Activated naive CD8-positive, alpha-beta T cell treated with anti-CD3 and anti-CD28 coated beads for 36 hours (primary cell): ENCODE measurements at places on chromosomes 16 and 17.
A peak's percentile ranks its signal among the peaks of the same experiment; 100 is the strongest.

GRCh38 chr17:40099619-40100418 is 570 bp downstream of the NR1D1 start:
- DNase-seq, result no peak

DNA sequence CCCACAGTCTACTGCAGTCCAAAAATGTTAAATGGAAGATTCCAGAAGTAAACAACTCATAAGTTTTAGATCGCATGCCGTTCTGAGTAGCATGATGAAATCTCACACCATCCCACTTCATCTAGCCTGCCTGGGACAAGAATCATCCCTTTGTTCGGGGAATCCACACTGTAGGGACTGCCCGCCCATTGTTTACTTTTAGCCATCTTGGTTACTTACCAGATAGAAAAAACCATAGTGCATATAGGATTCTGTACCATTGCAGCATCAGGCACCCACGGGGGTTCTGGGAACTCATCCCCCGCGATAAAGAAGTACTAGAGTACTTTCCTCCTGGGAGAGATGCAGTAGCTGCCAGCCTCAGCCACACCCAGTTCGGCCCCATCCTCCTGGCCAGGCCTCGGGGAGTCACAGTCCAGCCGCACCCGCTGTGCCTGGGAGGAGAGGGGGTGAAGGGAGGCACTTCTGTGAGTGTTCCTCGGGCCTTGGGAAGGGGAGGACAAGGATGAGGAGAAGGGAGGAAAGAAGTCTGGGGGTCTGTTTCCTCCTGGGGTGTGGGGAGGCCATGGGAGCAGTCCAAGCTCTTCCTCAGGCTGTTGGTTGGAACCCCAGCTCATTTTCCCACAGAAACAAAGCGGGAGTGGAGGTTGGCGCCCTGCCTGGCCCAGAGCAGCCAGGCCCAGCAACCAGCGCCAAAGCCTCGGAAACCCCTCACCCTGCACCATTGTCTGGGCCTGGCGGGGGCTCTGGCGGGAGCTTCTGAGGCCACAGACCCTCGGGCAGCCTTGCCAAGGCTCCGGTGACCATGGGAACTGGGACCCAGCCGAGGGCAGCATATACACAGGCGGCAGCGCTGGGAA is 8.9 kb downstream of the TRIM47 start:
- DNase-seq, result no peak

- peak; percentile 3 for DNase-seq
These were observed 46.4 kb downstream of the SLC47A1 start for GRCh38 chr17:19579867-19580565.

DNA sequence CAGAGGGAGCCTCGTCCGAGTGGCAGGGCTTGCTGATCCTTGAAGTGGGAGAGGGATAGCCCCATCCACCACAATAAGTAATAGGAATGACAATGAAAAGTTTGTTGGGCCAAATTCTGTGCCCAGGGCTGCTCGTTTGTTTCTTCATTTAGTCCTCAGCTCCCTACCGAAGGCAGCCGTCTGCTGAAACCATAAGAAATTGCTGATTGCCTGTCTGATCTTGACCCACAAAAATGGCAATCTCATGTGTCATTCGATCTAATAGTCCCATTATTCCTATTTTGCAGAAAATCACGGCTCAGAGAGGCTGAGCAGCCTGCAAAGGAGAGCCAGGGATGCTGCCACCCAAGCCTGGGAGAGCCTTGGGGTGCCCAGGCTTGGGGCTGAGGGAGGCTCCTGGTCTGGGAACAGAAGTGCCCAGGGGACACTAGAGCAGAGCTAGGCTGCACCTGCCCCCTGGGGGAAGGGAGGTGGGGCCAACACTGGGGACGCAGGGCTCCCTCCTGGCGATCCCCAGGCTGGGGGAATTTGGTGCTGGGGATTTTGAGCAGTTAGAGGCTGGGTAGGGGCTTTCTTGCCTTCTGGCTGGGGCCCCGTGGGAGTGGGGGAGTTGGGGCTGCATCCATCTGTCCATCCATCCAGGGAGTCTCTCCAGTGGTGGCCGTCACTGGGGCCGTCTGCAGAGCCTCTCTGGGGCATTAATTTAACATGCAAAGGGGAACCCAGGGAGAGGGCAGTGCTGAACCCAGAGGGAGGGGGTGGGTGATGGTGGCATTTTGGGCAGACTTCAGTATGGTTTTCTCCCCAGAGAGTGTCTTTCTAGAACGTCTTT is 53.5 kb downstream of the SOCS1 start:
- DNase-seq, result no peak

DNA sequence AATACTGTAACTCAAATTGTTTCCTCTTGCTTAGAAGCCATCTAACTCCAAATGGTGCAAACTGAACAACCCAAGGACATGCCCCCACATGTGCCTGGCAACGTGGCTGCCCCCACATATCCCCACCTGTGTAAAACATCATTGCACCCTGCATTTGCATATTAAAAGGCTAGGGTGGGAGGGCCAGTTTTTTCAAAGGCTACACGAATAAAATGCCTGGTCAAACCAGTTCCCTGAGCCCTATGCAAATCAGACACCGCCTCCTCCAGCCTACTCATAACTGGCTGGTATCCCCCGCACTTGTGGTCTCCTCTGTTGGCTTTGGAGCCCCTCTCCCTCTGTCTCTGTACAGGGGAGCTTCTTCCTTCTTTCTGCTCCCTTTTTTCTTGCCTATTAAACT is 26.7 kb downstream of the C16orf54 start:
- no peak for DNase-seq

DNA sequence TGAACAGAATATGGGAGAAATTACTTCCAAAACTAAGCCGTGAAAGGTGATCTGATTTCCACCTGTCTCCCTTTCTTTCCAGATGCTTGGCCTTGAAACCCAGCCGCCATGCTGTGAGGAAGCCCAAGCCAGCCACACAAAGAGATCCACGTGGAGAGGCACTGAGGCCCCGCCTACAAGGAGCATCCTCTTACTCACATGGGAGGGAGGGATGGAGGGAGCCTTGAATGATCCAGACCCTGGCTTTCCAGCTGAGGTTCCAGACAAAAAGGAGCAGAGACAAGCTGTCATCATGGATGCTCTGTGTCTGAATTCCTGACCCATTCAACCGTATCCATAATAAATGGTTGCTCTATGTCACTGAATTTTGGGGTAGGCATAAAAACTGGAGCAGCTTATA is 48.9 kb upstream of the HAPSTR1 start:
- no peak for DNase-seq

GRCh38 chr16:83689385-83689831 is 118.4 kb upstream of the HSBP1 start:
- no peak for DNase-seq

DNA sequence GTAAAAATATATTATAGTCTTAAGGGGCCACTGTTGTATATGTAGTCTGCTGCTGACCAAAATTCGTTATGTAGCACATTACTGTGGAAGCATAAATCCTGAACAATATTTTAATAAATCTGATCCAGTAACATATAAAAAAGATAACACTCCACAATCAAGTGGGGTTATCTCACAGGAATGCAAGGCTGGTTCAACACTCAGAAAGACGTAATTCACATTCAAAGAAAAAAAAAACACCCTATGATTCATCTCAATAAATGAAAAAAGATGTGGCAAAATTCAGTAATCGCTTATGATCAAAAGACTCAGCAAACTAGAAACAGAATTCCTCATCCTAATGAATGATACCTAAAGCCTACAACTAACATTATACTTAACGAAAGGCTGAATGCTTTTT is 47.8 kb downstream of the CREBBP start:
- no peak for DNase-seq

GRCh38 chr16:56600398-56600999 is 7.9 kb upstream of the MT2A start:
- no peak for DNase-seq

GRCh38 chr17:40014375-40014980 is 762 bp upstream of the CSF3 start:
- DNase-seq, result no peak

GRCh38 chr17:27896701-27897100 is 3.5 kb upstream of the LYRM9 start:
- DNase-seq, result no peak

GRCh38 chr17:6366221-6366666 is 68.7 kb downstream of the AIPL1 start:
- DNase-seq, result no peak

- DNase-seq, result peak; percentile 30
These were observed 114.8 kb upstream of the NOL11 start for GRCh38 chr17:67602974-67603373.

DNA sequence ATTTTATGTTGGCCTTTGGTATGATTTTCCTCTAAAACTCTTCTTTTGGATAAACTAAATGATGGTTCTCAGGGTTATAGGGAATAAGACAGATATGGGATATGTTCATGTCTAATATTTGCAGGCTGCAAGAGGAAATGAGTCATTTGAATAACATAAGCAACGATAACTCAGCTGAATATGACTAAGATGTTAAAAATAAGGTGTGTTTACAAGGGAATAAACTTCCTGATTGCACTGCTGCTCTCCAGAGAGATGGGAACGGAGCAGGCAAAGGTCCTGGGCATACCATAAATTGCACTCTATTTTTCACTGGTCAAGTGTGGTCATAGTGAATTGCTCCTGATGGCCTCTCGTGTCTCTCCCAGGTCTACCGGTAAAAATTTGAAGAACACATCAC is 666.2 kb downstream of the TOX3 start:
- no peak for DNase-seq

DNA sequence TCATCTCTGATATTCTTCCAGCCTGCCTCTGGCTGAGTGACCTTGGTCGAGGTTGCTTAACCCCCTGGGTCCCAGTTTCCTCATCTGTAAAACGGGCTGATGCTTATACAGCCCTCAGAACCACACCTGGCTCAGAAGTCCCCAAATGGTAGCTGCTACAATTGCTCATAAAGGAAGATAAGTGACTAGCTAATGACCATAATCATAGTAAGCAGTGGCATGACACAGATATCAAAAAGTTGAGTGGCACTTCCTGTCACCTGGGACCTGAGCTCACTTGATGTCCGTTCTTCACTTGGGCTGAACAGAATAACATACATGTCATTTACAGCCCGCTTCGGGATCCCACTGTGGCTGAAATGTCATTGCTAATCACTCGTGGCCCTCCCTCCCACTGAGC is 1.8 kb downstream of the MGRN1 start:
- DNase-seq, result no peak

- no peak for DNase-seq
These were observed 35.4 kb downstream of the NXPH3 start for GRCh38 chr17:49610883-49611584.

GRCh38 chr16:13793841-13794409 is 126.0 kb upstream of the ERCC4 start:
- no peak for DNase-seq

GRCh38 chr16:69861292-69862030 is 89.7 kb upstream of the CLEC18A start:
- no peak for DNase-seq

DNA sequence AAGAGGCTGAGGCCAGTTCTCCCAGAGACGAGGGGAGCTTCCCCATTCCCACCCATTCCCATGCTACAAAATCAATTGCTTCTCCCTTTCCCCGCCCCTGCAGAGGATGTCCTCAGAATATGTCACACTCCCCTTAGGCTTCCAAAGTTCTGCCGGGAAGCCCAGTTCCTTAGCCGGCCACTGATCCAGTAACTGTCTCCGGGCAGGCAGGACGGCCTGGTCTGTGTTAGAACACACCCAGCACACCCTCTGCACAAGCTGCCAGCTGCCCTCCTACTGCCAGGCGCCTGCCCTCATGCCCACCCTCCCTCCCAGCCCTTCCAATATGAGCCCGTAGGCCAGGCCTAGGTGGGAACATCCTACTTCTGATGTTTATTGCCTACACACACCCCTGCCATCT is 31.1 kb downstream of the SGSM2 start:
- no peak for DNase-seq

DNA sequence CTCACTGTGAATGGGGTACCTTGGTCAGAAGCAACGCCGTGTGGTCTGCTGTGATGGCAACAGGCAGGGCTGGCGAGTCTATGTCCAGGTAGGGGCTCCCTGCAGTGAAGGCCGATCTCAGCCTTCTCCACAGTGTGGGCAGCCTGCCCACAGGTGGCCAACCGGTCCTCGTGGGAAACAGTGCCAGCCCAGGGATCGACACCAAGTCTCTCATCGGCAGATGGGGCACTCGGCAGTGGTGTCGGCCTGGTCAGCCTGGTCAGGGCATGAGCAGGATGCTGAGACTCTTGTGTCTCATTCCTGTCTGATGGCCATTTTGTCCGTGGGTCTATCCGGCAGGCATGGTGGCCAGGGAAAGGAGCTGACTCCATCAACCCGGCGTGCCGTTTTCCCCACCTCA is 92.2 kb downstream of the TNFRSF13B start:
- no peak for DNase-seq

DNA sequence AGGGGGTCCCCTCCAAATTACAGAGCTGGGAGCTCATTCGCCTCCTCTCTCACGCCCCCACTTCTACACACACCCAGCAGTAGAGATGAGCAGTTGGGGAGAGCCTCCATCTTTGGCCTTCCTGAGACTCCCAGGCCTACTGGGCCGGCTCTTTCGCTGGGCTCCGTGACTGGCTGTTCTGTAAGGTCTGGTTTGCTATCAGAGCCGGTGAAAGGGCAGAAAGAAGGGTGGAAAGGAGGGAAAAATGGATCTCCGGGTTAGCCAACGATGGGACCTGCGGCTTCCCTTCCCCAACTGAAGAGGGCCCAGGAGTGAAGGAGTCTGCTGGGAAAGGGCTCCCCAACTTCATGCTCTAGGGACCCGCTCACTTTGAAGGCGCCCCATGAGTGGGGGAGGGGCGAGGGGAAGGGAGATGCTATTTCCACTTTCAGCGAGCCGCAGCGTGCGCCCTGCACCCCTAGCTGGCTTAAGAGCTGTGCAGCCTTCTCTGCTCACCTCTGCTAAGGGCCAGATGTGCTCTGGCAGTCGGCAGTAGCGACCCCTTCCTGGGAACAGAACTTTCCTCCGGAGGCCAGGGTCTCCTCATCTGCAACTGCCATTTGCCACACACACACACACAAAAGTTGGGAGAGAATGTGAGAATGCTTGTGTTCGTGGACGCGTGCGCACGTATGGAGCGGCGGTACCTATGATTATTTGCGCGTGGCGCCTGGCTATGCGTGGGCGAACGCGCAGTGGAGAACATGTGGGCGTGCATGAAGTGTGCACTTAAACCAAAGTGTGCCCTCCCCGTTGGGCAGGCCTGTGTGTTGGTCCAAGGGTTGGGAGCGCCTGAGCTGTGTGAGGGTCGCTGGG is 2.9 kb upstream of the FOXF1 start:
- DNase-seq, result no peak

DNA sequence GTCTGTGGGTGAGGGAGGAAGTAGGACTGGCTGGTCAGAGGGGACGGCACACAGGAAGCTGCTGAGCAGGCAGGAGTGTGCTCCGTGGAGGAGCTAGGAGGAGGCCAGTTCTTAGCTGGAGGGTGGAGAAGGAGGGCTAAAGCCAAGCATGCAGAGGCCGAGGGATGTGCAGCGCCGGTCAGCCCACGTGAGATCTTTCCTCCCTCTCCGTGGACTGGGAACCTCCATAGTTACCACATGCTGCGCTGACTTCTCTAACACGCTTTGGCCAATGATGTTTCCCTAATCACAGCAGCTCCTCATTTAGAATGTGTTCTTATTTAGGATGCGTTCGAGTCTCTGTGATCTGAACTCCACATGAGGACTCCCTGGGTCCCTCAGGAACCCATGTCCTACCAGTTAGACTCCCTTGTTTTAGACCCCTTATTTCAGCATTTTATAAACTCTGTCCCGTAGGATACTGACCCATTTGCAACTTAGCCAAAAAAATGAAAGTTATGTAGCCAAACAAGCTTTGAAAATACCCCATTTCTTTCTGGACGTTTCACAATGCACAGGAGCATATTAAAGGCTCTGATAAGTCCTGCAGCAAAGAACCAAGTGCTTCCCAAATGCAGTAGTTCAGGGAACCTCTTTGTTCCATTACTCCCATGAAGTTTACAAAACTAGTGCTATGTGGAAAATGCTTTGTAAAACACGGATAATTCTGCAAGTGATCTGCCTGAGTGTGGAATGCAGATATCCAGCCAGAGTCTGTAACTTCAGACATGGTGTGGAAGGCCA is 51.4 kb downstream of the IRF8 start:
- no peak for DNase-seq
